ENCODE measurements at places on chromosomes 4 and X.

DNA sequence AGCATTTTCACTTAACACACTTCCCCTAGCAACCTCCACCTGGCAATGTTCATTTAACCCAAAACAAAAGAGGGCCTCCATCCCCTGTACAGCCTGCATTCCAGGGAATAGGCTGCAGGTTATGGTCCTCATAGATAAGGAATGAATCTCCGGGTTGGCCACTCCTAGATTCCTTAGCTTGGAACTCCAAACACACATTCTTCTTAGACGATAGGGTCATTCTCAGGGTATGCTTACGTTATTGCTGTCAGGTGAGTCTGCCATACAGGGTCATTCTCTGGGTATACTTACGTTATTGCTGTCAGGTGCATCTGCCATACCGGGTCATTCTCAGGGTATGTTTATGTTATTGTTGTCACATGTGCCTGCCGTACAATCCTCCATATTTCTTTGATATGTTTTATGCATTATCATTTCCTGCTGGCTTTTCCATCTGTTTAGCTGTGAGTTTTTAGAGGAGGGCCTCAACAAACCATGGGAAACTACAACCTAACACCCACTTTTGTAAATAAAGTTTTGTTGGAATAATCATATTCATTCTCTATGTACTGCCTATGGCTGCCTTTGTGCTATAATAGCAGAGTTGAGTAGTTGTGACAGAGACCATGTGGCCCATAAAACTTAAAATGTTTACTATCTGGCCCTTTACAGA lies 8.2 kb upstream of the AFF1 start:
- DNase-seq = no peak

DNA sequence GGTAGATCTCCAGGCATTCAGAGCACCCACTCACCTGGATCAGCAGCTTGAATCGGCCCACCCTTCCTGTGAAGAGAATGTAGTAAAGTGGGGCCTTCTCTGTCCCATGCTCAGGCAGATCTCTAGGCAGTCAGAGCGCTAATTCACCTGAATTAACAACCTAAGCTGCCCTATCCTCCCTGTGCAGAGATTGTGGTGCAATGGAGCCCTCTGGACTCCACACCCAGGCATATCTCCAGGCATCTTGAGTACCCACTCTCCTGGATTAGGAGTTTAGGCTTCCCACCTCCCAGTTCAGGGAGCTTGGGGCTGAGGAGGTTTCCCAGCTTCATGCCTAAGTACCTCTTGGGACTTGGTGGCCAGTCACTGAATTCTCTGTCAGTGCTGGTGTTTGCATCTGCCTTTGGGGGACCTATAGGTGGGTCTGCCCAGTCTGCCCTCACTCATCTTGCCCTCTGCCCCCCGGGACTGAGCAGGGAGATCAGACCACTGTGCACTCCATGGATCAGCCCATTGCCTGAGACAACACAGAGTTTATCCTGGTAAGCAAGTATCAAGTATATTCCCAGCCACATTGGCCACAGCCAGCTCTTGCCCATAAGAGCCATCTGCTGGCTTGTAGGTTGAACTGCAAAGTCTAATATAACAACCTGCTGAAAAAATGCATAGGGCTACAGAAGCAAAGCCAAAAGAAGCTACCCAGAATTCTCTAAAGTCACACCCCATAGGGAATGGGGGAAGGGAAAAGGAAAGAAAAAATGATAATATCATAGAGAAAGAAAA lies 372.9 kb downstream of the KLHL13 start:
- DNase-seq = no peak

GRCh38 chr4:147776716-147777115 lies 44.8 kb downstream of the ARHGAP10 start:
- DNase-seq = no peak

- no peak for DNase-seq
These were observed 107.7 kb upstream of the LRPAP1 start for GRCh38 chr4:3639613-3640586.

Data from stimulated activated CD4-positive, alpha-beta T cell treated with anti-CD3 and anti-CD28 coated beads, TNF-alpha, amount 100 ng/mL, for 48 hours (primary cell).